ENCODE measurements at places on chromosomes 6 and 20.

GRCh38 chr6:32890831-32891230 is 36.8 kb downstream of the PSMB9 start:
- DNase-seq: no peak

DNA sequence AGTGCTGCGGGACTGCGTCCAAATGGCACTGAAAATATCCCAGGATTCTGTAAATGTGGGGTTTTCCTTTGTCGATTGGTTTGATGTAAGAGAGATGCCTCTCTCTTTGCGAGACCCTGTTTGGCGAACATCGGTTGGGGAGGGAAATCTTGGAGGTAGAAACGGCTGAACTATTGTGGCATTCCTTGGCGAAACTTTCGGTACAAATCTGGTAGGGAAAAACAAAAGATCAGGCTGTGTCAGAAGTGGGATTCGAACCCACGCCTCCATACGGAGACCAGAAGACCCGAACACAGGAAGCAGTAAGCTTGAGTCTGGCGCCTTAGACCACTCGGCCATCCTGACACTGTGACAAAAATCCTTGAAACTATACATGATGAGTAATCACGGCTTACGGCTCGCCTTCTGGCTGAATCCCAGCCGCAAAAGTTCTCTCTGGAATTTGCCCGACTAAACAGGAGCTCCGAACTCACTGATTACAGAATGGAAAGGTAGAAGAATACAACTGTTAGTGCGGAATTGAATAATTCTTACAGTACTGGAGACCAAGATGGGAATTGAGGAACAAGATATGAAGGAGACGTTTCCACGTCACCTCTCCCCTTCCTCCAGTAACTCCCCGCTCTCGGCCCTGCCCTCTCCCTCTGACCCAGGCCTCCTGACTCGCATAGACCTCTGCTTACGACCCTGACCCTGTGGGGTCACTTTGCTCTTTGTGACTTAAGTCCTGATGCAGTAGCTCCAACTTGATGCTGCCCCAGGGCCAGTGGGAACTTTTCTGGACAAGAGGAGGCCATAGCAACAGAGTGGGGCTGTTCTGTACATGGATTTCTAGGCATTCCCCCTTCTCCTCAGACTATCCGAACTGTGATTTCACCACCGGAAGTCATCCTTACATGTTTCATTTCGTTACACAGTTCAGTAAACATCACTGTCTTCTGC is 132.8 kb upstream of the ZNF184 start:
- no peak for DNase-seq

GRCh38 chr6:56938649-56939191 is 16.2 kb upstream of the BEND6 start:
- no peak for DNase-seq

DNA sequence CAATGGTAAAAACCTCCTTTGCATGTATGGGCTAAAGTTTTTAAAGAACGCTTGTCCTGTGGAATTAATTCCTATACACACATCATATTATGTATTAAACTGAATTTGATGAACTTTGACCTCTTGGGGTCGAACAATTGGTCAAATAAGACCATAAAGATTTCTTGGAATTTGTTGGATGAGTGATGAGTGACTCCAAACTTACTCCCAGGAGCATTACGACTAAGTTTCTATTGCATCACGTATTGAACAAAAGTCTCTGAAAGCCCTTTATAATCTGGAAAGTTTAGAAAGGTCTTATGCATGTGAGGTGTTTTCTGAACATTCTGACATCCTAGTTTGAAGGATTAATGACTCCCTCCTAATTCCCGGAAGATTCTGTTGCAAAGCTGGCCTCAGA is 126.9 kb upstream of the BMP5 start:
- no peak for DNase-seq

DNA sequence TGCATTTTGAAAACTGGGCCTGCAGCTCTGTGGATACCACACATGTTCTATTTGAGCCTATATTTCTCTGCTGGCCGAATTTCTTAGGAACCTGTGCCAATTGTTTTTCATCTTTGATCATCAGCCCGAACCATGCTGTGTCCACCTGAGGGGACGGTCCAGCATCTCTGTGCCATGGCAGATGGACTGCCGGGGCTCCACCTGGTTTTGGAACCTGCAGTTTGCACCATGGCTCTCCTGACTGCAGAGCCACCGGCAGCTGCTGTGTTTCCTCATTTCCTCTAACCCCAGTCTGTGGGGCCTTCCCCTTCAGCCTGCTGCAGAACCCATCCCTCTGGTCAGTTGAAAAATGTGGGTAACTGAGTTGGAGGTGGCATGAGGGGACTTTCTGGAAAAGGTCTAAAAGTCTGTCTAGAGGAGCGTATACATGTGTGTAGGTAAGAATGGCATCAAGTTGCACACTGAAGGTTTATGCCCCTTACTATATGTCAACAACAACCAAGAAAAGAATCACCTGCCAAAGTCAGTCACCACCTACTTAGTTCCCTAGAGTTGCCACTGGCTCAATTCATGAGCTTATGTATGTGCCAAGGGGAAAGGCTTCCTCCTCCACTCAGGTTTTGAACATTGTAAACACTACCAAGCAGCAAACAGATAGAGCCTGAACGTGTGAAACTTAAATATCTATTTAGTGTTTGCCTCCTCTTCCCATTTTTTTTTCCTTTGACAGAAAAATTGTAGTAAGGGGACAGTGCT is 548.2 kb downstream of the PRKN start:
- DNase-seq: no peak

GRCh38 chr6:170125456-170126300 is 165.2 kb downstream of the DLL1 start:
- no peak for DNase-seq

- no peak for DNase-seq
Observed at GRCh38 chr6:149008741-149009140, 261.9 kb downstream of the UST start.

DNA sequence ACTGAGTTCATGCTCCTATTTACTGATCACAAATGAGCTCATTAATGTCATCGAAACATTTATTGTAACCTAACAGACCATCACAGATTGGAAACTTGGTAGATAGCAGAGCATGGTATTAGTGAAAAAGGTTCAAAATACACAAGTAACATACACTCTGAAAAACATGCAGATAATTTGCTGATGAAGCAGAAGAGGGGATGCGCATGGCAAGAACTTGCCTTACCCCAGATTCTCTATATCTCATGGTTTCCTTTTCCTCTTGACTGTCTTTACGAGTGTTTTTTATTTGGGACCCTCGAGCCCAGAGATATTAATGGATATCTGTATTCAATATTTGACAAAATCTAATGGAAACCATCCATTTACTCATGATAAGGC is 37.6 kb downstream of the QRSL1 start:
- DNase-seq: no peak

GRCh38 chr6:131910219-131910589 is 41.0 kb downstream of the CCN2 start:
- no peak for DNase-seq

- no peak for DNase-seq
Observed at GRCh38 chr20:58405504-58406291, 16.7 kb downstream of the VAPB start.

DNA sequence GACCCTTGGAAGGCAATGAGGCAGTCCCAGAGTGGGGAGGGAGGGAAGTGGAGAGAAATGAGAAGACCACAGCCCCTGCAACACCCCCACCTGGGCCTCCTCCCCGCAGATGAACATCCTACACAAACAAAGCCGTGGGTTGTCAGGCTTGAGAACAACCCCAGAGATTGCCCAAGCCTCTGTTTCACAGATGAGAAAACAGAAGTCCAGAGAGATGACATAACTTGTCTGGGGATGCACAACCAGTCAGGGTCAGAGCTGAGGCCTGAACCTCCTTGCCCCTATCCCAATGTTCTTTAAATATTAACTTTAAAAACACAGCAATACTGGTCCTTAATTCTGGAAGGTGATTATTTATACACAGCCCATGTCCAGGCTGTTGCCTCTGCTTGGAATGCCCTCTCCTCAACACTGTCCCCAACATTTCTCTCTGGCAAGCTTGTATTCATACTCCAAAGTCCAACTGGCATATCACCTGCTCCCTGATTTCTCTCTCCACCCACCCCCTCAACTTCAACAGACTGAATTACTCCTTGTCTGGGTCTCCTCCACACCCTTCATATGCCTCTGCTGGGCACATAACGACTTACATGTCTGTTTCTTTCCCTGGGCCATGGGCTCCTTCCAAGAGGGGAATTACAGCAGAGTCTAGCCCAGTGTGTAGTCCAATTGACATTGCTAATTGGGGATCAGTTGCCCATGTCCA is 135.5 kb upstream of the LRFN2 start:
- DNase-seq: no peak

DNA sequence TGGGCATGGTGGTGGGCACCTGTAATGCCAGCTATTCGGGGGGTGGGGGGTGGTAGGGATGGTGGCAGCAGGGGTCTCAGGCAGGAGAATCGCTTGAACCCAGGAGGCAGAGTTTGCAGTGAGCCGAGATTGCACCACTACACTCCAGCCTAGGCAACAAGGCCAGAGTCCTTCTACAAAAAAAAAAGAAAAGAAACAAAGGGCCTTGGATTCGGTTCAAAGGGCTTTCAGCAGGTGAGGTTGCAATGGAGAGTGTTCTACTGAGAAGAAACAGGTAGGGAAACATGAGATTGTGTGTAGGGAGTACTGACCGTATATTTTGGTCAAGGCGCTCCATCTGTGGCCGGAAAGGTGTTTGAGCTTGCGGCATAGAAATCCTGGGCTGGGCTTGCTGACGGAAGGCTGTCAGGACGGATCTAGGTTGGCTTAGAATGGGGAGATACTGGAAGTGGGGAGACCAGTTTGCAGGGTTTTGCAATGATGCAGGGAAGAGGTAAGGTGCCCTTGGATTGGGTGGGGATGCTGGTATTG is 40.7 kb upstream of the DSP start:
- no peak for DNase-seq

GRCh38 chr20:48615871-48616270 is 211.9 kb downstream of the PREX1 start:
- no peak for DNase-seq

DNA sequence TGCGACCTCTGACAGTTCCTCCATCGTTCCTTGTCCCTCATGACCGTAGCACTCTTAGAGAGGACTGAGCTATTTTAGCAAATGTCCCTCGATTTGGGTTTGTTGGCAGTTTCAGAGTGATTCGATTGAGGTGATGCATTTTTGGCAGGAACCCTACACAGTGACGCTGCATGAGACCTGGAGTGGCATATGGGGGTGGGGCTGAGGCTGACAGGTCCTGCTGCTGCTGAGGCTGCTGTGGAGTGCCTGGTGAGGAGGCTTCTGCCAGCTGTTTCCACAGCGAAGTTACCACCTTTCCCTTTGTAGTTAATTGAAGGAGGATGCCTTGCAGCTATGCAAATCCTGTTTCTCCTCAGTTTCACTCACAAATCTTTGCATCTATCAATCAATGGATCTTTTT is 19.8 kb downstream of the PXDC1 start:
- DNase-seq: no peak

DNA sequence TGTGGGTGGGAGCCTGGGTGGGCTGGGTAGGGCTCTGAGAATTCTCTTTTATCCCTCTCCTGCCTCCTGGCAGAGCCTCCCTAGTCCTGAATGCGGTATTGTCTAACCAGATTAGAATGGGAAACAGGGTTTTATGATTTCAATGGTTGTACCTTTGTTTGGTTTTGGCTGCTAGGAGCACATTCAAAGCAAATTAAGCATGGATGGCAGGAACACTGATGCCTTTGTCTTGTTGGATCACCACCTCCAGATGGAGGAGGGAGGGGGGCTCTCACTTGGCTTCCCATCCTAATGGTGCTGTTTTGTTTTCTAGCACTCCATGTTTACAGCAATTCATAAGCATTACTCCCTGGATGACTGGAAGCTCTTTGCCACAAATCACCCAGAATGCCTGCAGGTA is 11.6 kb downstream of the GMPR start:
- no peak for DNase-seq

DNA sequence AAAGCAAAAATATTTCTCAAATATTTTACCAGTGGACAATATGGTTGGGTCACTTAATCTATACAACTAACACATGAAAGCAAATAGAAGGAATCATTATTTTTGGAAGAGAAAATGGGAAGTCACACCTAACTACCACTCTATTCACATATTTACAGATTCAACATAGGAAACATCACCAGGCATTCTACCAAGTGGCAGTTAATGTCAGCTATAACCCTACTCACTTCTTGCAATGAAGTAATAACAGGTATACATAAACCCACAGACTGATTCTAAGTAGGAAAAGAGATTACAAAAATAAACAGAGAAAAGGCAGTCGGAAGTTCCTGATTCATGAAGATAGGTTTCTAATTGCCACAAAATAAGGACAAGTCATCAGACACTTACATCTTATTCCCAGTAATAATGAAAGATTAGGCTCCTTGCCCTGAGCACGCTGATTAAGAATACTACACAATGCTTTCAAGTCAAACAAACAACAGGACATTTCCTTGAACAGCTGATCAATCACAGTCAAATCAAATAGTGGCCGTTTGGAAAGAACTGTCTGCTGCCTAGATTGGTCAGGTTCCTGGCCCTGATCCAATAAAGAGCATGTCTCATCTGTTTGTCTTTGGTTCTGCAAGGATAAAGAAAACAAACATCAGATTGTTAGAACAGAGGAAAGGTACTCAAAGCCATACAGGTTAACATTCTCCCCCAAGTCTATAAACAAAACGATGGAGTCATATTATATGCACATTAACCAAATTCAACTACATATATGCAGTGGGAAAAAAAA is 79.2 kb upstream of the PLN start:
- DNase-seq: no peak

- no peak for DNase-seq
Observed at GRCh38 chr6:37303891-37304503, 46.1 kb upstream of the TMEM217 start.

DNA sequence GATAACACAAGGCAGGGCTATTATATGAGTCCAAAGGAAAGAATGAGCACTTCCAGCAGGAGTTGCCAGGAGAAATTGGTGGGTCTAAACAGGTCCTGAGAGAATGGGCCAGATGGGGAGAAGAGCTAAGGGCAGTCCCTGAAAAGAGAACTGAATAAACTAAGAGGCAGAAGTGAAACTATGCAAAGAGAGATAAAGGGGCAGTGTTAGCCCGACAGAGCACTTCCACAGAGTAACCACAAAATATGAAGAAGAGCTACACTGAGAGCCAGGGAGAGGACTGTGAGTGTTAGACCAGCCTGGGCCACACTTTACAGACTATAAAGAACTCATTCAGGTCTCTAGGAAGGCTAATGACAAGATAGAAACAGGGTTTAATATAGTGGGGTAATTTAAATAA is 43.8 kb downstream of the RALGAPA2 start:
- no peak for DNase-seq

- DNase-seq: no peak
Observed at GRCh38 chr6:16243055-16243454, 4.7 kb downstream of the GMPR start.
